Right hindlimb (tissue), 1 donor: ENCODE measurements at places on chromosomes 12 and 14.

- DNase-seq, result no peak
These were observed 78.7 kb downstream of the PRORP start for GRCh38 chr14:35201066-35201465.

DNA sequence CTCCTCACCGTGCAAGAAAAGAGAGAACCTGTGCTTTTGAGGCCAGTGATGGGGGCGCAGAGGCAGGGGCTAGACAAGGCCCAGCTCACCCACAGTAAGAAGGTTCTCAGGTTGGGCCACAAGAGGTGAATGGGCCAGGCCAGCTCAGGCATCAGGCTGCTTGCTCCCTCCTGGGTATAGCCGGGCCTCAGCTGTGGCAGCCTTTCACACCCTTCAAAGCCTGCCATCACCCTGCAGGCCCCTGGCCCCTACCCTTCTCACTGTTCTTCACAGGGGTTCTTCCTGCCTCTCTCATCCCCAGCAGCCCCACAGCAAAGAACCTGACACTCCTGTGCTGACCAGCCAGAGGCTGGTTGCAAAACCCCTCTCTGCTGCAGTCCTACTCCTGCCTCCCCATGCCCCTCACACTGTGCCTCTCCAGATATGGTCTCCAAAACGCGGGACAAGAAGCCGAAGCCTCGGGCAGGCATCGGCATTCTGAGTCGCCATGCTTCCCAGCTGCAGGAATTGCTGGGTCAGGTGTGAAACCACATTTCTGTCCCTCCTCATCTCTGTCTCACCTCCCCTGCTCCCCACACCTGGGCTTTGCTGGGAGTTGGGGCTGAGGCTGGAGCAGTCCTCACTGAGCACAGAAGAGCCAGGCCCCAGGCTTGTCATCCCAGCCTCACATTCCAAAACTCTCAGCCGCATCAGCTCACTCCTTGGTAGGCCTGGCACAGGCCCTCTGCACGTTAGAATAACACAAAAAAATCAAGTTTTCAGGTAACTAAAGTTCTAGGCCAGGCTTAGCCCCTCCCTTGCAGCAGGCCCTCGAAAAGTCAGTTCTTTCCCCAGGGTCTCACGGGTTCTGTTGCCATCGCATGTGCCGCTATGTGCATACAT, 6.9 kb upstream of the FAIM2 start:
- DNase-seq, result no peak

GRCh38 chr12:80590085-80590484, 117.3 kb upstream of the MYF6 start:
- DNase-seq, result no peak

GRCh38 chr12:75452675-75453330, 27.8 kb upstream of the GLIPR1 start:
- no peak for DNase-seq

DNA sequence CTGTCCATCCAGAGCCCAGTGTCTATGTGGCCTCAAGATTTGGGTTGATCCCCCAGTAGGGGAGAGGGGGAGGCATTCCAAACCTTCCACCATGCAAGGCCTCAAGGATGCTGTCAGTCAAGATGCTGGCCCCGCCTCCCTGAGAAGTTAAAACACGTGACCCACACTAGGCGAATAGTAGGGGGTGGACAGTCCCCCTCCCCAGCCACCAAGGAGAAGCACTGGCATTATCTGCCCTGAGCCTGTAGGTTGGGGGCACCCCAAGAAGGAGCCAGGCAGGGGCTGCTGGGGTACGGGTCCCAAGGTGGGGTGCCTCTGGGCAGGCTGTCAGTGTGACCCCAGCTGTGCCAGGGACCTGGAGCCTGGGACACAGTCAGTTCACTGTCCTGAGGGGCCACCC, 2.3 kb downstream of the SLC25A29 start:
- DNase-seq, result no peak

DNA sequence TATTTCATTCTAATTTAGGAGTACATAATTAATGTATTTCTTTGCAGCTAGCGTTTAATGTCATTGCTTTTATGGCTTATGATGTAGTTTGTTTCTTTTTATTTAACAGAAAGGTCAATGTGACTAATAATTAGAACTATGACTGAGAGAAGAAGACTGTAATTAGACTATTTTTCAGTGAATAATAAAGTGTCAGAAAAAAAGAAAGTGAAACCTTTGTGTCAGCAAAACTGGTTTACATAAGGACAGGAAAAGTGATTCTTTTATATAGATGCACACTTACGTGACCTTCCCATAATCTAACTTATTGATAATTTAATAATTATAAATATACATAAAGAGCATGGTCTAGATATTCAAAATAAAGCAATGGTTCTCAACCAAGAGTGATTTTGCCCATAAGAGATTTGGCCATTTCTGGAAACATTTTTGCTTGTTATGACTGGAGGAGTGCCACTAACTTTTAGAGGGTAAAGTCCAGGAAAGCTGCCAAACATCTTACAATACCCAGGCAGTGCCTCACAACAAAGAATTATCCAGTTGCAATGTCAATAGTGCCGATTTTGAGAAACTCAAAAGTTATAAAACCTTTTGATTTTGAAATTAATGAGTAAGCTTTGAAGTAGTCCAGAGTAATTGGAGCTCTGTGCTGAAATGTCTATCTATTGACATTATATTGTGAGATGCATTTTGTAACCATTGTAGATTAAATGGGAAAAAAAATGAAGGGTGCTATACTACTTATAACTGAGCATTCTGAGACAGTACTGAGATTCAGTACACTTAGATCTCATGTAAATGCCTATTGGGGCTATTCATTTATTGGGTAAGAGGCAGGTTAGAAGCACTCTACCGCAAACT, 227.1 kb downstream of the C12orf50 start:
- DNase-seq, result no peak

DNA sequence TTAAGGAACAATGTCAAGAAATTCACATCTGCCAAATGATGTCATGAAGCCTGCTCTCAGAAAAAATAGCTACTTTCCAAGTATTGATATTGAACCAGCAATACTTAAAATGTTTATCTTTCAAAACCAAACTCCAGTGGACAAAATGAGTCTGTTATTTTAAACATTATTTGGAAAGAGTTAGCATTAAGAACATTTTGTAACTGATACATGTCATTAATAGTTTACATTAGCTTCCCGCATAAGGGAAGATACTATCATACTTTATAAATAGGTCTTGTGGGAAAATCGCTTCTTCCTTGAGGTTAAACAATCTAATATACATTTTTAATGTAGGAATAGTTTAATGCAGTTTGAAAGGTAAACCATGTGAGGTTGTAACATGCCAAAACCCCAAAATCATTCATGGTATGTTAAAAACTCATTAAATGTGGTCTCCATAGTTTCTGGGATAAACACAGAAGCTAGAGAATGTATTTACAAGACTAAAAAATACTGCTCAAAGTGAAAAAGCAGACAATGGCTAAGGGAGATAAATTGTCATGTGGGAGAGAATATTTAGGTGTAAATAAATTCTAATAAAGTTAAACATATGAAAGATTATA, 73.4 kb upstream of the ATP2B1 start:
- DNase-seq, result no peak

- DNase-seq, result no peak
These were observed 240.0 kb upstream of the TMEM132C start for GRCh38 chr12:128026696-128027574.

GRCh38 chr12:115823635-115824034, 453.9 kb downstream of the MED13L start:
- peak; percentile 29 for DNase-seq

DNA sequence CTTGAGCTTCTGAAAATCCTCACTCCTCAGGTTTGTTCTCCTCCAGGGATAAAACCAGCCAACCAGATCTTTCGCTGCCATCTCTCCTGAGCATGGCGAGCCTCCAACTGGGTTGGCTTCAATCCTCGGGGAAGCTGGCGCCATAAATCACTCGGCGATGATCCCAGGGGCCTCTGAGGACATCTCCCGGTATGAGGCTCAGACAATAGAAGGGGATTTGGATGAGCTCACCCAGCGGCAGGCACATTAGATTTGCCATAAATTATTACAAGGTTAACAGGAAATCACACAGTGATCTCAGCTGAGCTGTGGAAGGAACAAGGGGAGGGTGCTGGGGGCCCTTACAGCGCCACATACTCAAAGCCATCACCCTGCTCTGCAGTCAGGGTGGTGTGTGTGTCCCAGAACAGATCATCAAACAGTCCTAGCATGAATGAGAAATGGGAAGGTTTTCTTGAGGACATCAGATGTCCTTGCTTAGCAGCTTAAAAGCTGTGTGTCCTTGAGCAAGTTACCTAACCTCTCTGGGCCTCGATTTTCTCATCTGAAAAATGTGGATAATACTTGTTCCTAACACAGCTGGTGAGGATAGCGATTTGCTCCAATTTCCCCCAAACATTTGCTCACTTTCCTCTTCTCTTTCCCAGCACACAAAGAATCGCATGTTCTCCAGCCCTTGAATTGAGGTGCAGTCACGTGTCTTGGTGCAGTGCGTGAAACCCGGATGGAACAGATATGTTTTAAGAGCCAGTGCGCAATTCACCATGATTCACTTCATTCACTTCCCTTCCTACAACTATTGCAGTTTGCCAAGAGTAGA, 142.8 kb downstream of the SCARB1 start:
- peak; percentile 63 for DNase-seq

GRCh38 chr12:108770269-108770829, 39.0 kb upstream of the CORO1C start:
- no peak for DNase-seq

DNA sequence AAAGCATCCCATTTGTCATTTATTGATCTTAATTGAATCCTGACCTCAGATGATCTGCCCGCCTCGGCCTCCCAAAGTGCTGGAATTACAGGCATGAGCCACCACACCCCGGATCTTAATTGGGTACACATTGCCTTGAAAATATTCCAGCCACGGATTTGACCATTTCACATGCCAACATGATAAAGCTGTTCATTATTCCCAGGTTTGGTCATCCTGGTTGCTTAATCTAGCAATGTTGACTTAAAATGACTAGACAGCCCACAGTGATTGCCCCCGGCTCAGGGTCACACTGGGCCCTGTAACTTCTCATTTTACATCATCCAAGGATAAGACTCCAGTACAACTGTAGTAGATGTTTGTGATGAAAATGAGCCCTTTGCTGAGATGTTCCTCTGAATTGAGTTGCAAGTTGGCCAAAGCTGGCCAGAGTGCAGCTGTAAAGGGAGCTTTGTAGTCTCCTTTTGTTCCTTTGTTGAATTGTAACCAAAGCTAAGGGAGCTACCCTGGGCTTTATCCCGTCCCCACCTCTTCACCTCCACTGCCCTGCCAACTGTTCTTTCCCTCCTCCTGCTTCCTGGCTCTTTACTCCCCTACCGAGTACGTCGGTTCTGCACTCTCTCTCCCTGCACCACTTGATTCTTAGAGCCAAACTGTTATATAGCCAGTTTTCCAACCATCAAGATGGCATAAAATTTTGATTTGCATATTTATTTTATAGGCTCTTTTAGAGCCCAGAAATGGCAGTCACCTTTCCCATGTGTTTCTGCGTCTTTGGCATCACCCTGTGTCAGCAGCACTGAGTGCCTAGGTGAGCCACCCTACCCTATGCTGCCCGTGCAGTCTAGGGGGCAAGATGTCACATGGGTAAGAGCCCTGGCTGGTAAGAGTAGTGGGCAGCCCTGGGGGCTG, 141.3 kb upstream of the HIF1A start:
- no peak for DNase-seq

DNA sequence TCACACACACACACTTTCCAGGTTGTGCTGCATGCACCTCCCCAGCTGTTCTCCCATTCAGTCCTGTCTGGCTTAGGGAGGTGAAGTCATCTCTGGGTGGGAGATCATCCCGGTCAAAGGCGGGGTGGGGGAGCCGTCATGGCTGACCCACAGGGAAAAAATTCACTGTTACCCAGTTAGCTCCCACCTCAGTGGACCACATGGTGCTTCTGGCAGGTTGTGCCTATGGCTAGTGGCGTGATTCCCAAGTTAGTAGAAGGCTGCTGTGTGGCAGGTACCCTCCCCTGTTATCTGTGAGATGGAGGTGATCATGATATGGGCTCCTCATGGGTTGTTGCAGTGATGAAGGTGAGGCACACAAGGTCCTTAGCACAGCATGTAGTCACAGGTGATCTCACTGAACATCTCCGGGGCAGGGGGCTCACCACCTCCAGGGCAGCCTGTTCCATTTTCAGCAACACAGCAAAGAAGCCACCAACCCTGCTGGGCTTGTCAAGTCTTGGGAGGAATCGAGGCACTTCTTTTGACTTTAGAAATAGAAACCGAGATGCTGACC, 154.9 kb upstream of the CCND2 start:
- no peak for DNase-seq

DNA sequence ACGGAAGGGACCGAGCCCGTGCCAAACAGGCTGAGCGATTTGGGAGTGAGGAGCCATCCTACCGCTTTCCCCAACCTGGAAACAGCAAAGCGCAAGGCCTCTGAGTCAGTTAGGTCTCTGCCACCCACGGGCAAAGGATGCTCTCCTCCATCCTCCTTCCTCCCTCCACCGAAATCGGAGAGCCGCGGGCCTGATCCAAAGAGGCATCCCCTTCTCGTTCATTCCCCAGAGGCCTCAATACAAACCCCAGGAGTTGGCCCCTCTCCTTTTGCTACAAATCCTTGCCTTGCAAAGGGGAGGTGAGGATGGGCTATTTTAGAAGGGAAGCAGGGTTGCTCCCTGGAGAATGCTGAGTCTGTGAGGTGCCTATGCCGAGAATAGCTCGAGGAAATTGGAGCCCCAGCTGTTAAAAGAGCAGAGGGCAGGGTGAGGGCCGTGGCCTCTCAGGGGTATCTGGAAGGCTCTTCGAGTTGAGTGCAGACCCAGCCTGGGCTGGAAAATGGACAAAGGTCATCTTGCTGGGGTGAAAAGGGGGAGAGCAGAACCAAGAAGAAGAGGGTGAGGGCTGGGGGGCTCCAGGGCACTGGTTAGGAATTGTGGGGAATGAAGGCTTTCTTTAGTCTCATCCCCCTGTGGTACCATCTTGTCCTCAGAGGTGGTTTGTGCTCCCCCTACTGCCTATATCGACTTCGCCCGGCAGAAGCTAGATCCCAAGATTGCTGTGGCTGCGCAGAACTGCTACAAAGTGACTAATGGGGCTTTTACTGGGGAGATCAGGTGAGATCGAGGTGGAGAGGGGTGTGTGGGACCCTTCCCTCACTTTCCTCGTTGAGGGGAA, 1.1 kb downstream of the TPI1 start:
- DNase-seq, result peak; percentile 49

GRCh38 chr12:125001636-125002035, 8.2 kb downstream of the BRI3BP start:
- no peak for DNase-seq

DNA sequence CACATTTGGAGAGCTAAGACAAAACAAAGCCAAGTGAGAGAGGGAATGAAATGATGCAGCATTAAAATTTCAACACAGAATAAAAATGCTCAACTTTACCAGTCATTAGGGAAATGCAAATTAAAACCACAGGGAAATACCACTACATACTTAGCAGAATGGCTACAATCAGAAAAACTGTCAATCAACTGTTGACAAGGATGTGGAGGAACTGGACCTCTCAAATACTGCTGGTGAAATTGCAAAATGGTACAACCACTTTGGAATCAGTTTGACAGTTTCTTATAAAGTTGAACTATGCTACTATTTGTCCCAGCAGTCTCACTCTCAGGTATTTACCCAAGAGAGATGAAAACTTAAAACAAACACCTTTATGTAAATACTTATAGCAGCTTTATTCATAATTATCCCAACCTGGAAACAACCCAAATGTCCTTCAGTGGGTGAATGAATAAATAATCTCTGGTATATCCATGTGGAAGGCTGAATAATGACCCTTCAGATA, 43.8 kb upstream of the KTN1 start:
- DNase-seq, result no peak

- DNase-seq, result no peak
These were observed 592.9 kb downstream of the FSCB start for GRCh38 chr14:43914041-43914693.
